Stimulated activated naive B cell treated with anti-CD40 and anti-IgM and Interleukin-4, amounts not matched to agents 10 μg/mL and 1 μg/mL and 100 μg/mL, for 72 hours (primary cell): ENCODE measurements at places on chromosomes 5 and 9.

DNA sequence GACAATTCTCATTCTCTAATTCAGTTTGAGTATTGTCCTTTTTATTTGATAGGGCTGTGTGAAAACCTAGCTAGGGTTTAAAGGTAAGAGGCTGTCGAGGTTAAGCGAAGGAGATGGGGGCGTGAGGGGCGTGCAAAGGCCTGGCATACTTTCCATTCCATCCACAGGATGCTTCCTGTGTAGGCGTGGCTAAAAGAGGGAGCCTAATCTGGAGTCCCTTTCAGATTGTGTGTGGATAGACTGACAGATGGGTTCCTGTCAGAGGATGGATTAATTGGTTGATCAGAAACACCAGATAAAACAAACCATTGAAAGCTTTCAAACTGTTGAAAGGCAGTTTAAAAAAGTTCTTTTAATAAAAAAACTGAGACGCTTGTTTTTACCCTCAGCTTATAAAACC, 1.1 kb upstream of the ELL2 start:
- peaks cover 10% of the 10 kb centered on the region for H3K36me3 ChIP-seq
- H3K27ac ChIP-seq, result peak overlapping the region; percentile 98
- peaks cover 39% of the 10 kb centered on the region for H3K4me1 ChIP-seq
- no peak for DNase-seq
- peaks cover 4% of the 10 kb centered on the region for H3K27me3 ChIP-seq

GRCh38 chr5:177455036-177455660, 8.5 kb downstream of the PRR7 start:
- H3K27me3 ChIP-seq, result no peaks in the 10 kb centered on the region
- peaks cover 6% of the 10 kb centered on the region for H3K36me3 ChIP-seq
- H3K4me3 ChIP-seq, result peak overlapping the region; percentile 86
- H3K4me1 ChIP-seq, result peaks cover 22% of the 10 kb centered on the region
- peak overlapping the region; percentile 79 for H3K27ac ChIP-seq
- DNase-seq, result peak; percentile 94

DNA sequence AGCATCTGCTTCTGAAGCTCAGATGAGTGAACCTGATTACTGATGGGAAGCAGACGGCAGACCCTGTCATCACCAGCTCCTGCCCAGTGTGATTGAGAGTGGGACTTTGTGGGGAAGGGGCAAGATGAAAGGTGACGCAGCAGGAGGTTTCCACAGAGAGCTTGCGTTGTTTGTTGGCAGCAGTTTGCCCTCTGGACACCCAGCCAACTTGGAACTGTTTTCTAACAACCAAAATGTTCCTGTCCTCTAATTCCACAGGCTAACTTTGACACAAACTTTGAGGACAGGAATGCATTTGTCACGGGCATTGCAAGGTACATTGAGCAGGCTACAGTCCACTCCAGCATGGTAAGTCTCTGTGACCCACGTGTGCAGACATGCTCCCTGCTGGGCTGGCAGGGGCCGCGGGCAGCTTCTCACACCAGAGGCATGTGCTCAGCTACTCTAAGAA, 20.9 kb downstream of the CYFIP2 start:
- DNase-seq, result no peak
- H3K27ac ChIP-seq, result no peak overlapping the region
- H3K4me1 ChIP-seq, result peaks cover 52% of the 10 kb centered on the region
- H3K36me3 ChIP-seq, result peaks cover 60% of the 10 kb centered on the region
- no peak overlapping the region for H3K4me3 ChIP-seq

DNA sequence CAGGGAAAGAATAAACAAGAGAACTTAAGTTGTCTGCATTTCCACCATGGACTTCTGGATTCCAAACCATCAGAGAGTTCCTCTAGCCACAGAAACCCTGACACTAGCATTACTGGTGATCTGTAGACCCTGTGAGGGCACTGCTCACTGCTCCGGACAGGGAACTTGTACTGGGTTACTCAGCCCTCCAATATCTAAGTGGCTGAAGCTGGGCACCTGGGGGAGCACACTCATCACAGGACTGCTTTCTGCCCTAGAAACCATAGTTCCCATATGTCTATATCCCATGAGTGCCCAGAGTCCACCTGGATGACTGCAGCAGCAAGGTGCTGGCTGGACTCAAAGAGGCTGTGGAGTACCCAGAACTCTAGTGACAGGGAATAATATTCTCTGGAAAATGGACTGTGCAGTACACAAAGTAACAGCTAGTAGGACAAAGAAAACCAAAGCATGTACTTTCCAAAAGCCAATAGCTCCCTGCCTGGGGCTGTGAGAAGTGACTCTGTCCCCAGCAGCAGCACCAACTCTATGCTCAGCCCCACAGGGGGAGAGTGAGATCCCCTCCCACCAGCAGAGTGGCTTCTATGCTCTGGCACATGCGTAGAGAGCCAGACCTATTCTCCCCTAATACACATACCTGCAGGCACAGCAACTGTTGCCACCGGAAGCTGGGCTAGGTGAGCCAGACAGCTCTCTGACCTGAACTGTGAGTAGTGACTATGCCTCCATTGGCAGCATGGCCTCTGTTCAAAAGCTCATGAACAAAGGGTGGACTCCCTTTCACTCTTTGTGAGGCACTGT, 472.9 kb upstream of the FTMT start:
- H3K4me1 ChIP-seq, result no peaks in the 10 kb centered on the region
- no peaks in the 10 kb centered on the region for H3K36me3 ChIP-seq
- H3K4me3 ChIP-seq, result no peak overlapping the region
- H3K27ac ChIP-seq, result no peak overlapping the region
- H3K27me3 ChIP-seq, result no peaks in the 10 kb centered on the region
- no peak for DNase-seq

DNA sequence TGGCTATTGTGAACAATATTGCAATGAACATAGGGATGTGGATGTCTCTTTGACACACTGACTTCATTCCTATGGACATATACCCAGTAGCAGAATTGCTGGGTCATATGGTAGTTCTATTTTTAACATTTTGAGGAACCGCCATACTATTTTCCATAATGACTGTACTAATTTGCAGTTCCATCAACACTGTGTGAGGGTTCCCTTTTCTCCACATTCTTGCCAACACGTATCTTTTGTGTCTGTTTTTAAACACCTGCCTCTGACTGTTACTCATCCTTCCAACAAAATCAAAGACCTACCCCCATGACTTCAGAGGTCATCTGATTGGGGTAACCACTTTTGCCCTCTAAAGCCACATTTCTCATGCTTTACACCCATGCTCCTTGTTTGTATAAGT, 133.5 kb downstream of the MED27 start:
- peaks cover 25% of the 10 kb centered on the region for H3K36me3 ChIP-seq
- DNase-seq, result no peak
- H3K4me3 ChIP-seq, result no peak overlapping the region
- H3K27ac ChIP-seq, result no peak overlapping the region

- no peak overlapping the region for H3K27ac ChIP-seq
- H3K27me3 ChIP-seq, result peaks cover 34% of the 10 kb centered on the region
- no peaks in the 10 kb centered on the region for H3K36me3 ChIP-seq
- H3K4me1 ChIP-seq, result peaks cover 2% of the 10 kb centered on the region
- no peak for DNase-seq
These were observed 8.4 kb downstream of the GNAQ start for GRCh38 chr9:78023003-78023741.

DNA sequence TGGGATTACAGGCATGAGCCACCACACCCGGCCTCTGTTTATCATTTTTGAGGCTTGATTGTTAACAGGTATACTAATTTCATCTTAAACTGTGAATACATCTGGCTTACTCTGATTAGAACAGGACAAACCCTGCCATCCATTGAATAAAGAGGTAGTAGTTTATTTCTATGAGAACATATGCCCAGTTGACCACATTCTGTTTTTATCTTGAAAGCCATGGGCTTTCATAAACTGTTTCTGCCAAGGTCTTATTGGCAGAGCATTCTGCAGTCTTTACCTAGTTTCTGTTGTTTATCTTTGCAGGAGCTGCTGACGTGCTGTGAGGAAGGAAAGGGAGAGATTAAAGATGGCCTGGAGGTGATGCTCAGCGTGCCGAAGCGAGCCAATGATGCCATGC, 184.9 kb upstream of the OTULINL start:
- no peak overlapping the region for H3K4me3 ChIP-seq
- H3K4me1 ChIP-seq, result no peaks in the 10 kb centered on the region
- no peaks in the 10 kb centered on the region for H3K27me3 ChIP-seq
- DNase-seq, result no peak

DNA sequence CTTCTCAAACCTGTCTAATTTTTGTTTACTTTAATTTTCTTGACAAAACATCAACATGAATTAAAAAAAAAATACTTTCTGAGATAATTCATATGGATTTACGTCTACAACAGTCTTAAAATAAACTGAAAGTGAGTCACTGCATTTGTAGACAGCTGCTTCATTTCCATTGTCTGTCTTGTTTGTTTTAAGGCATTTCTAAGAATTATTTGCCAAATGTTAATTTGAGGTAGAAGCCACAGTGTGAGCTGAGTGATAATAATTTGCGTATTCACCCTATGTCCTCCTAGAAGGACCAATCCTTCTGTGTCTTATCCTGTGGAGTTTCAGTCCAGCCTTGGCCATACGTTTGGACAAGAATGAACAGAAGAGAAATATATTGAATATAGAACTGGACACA, 174.5 kb downstream of the CFAP90 start:
- H3K4me3 ChIP-seq, result no peak overlapping the region
- no peaks in the 10 kb centered on the region for H3K4me1 ChIP-seq
- DNase-seq, result no peak
- H3K27me3 ChIP-seq, result no peaks in the 10 kb centered on the region

DNA sequence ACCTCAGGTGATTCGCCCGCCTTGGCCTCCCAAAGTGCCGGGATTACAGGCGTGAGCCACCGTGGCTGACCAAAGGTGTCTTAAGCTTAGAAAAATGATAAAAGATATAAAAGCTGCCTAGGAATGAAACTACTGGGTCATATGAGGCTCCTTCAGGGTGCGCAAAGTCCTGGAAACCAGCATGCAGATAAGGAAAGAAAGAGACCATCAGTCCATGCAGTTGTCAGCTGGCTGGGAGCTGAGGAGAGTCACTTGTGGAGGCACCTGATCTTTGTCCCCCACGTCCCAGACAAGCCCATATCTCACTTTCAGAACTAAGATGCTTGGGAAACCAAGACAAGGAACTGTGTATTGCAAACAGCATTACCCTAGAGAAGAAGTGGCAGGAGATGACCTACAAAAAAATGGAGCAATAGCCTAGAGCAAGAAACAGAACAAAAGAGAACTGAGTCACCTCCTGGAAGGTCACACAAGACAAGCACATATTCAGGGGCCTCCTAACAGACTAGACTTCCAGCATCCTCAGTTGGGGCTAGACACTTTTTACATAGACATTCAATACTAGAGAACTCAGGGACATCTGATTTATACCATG, 2.8 kb upstream of the CCDC125 start:
- H3K4me3 ChIP-seq, result no peak overlapping the region
- H3K4me1 ChIP-seq, result peaks cover 10% of the 10 kb centered on the region
- peaks cover 6% of the 10 kb centered on the region for H3K36me3 ChIP-seq
- H3K27me3 ChIP-seq, result no peaks in the 10 kb centered on the region
- no peak overlapping the region for H3K27ac ChIP-seq

DNA sequence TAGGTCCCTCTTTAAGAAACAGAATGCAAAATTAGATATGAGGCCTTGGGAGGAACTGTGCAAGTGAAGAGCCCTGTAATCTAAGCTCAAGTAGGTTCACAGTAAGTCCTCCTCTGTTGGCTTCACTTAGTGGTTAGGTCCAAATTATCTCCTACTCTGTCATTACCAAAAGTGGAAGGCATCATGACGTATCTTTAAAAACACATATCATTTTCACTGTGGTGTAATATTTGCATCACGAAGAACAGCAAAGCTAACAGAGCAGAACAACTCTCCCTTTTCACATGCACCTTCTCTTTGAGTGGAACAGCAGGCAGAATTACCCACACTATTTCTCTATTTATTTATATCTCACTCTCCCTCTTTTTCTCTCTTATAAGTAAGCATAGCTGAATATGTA, 240.5 kb upstream of the CCNH start:
- H3K27me3 ChIP-seq, result no peaks in the 10 kb centered on the region
- H3K4me1 ChIP-seq, result no peaks in the 10 kb centered on the region
- no peak for DNase-seq

DNA sequence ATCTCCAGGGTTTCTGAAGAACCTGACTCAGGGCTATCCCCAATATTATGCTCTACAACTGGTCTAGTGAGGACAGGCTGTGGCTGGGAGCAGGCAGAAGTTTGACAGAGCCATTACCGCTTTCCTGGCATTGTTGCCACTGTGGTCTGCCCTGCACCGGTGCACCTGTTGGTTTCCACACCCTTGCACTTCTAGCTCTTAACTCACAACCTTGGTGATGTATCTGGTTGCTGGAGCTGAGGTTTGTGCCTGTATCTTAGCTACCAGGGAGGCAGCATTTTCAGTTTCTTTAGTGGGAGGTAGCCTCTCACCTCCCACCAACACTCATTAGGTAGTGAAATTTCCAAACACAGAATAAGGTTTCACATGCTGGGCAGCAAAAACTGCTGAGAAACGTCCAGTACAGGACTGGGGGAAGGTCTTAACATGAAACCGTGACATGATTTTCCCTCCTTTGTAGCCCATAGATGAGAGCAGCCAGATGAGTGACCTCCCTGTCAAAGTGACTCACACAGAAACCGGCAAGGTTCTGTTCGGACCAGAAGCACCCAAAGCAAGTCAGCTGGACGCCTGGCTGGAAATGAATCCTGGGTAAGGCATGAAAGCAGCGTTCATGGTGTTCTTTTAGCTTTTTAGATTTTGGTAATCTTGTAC, 57.7 kb downstream of the SMARCA2 start:
- peak overlapping the region; percentile 4 for H3K27ac ChIP-seq
- no peaks in the 10 kb centered on the region for H3K4me1 ChIP-seq
- peaks cover 60% of the 10 kb centered on the region for H3K36me3 ChIP-seq
- H3K27me3 ChIP-seq, result no peaks in the 10 kb centered on the region

DNA sequence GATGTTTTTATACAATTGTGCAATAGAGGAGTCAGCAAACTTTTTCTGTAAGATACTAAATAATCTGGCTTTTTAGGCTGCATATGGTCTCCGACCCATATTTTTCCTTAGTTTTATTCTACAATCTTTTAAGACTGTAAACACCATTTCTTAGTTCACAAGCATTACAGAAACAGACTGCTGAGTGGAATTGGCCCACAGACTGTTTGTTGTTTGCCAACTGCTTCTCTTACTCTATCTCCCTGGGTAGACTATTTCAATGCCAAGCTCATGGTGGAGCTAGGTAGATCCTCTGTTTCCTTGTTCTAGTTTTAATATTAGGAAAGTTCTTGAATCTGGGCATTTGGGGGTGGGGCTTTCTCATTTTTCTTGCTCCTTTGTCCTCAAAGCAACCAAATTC, 857.6 kb downstream of the TLE1 start:
- DNase-seq, result no peak
- H3K27ac ChIP-seq, result no peak overlapping the region
- no peak overlapping the region for H3K4me3 ChIP-seq

DNA sequence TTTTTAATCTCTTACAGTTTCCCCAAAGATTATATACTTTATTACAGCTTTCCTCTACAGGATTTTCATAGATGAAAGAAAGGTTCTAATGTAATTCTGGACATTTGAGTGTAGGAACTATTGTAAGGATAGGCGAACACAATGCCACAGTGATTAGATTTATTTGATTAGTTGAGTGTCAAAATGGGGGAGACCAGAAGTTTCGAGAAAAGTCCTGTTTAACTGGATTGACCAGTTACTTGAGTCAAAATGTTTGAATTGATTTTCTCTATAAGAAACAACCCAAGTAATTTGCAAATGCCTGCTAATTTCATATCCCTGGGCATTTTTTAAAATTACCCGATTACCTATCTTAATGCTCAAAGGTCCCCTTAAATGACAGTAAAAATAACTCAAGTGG, 50.6 kb downstream of the SMARCA2 start:
- H3K4me3 ChIP-seq, result no peak overlapping the region
- peaks cover 16% of the 10 kb centered on the region for H3K36me3 ChIP-seq
- peak overlapping the region; percentile 4 for H3K27ac ChIP-seq
- DNase-seq, result no peak
- H3K4me1 ChIP-seq, result peaks cover 2% of the 10 kb centered on the region
